ENCODE measurements at places on chromosomes 1 and 21.
A peak's percentile ranks its signal among the peaks of the same experiment; 100 is the strongest.

DNA sequence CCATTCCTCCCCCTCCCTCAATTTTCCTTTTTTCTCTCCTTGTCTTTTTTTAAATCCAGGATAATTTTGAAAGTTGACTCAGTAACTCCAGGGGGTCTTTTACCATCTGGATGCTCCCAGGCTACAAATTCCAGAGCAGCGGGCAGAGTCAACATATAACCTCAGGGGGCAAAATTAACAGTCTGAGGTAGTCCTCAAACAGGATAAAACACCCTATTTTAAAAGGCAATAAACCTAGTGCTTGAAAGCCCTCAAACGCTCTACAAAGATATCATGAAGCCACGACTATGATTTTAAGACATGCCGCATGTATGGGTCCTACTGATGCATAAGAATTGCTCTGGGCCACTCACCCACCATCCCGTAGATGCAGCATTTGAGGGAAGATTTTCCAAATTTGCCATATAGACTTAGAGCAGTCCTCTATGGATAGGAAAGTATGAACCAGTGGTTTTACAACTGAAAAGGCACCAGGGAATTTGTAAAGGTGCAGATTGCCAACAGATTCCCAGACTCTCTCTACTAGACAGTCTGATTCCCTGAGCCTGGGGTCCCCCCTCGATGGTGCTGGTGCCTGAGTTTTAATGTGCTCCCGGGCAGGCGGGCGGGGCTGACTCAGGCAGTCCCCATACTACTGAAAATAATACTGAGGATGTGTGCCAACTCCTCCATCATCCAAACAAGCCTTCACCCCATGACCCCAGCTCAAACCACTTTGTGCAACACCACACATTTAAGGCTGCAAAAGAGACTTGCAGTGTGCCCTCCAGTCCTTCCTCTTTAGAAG is 37.2 kb downstream of the PTPN14 start:
- DNase-seq: peak; percentile 33

GRCh38 chr1:7409278-7409677 is 361.8 kb upstream of the VAMP3 start:
- DNase-seq: no peak

DNA sequence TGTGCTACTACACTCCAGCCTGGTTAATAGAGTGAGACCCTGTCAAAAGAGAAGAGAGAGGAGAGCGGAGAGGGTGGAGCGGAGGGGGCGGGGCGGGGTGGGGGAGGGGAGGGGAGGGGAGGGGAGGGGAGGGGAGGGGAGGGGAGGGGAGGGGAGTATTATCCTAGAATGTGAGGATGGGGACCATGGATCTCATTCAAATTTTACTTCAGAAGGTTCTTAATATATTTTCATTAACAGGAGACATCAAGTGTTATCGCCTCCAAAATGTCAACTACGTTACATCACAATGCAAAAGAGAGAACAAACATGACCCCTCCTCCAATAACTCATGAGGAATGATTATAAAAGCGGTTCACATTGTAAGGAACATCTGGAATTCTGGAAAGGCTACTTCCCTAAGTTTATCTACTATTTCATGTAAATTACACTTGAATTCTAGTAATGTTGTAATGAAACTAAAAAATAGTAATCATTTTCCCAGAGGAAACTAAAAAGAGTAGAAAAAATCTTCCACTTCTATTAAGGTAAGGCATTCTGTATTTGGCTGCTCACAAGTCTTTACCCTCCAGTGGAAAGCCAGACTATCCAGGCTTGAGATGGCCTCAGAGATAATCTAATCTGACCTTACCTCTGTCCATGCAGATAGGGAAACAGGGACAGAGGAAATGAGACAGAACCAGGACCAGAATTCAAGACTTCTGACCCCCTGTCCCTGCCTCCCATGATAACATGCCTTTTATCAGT is 18.8 kb upstream of the GUCA2A start:
- no peak for DNase-seq

GRCh38 chr1:20735581-20736111 is 3.1 kb upstream of the SH2D5 start:
- no peak for DNase-seq

- peak; percentile 51 for DNase-seq
Observed at GRCh38 chr1:42815941-42816584, 859 bp upstream of the ERMAP start.

DNA sequence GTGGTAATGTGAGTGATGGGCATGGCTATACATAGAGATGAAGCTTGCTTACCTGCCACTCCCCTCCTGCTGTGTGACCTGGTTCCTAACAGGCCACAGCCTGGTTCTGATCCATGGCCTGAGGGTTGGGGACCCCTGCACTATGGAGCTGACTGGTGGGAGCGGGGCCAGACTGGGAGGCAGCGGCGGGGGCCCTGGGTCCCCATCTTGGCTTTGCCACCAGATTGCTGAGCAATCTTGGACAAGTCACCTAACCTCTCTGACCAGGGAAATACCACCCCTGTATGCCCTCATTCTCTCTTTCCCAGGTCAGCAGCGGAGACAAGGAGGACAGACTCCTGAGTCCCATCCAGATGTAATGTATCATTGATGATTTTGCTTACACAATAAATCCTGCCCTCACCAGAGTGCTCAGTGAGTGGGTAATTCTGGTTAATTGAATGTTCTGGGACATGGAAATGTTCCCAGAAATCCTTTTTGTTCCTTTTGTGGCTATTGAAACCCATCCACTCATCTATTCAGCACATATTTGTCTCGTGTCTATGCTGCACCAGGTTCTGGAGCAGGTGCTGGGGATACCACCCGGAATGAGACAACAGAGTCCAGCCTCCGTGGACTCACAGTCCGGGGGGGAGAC is 4.1 kb upstream of the ARHGEF10L start:
- DNase-seq: no peak

Data from GM23248 (cell line).